Bronchial epithelial cell (primary cell): ENCODE measurements at places on chromosomes 3 and 15.

DNA sequence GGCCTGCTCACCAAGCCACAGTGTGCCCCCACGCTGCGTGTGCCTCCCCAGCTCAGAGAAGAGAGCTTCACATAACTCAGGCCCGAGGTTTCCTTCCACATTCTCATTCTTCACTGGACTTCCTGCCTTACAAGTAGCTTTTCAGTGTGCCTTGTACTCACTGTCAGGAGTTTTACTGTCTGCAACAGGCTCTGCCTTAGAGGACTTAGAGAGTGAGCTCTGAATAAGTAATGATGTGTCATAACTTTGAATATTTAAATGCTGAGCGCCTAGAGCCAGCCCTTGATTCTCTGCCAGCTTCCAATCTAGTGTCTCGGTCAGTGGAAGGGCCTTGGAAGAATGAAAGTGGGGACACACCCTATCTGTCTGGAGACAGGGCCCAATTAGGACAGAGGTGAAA is 41.8 kb downstream of the ITGB5 start:
- DNase-seq = peak; percentile 91

- no peak for DNase-seq
Measured at GRCh38 chr3:187361835-187362234, 6.3 kb upstream of the RTP4 start.

DNA sequence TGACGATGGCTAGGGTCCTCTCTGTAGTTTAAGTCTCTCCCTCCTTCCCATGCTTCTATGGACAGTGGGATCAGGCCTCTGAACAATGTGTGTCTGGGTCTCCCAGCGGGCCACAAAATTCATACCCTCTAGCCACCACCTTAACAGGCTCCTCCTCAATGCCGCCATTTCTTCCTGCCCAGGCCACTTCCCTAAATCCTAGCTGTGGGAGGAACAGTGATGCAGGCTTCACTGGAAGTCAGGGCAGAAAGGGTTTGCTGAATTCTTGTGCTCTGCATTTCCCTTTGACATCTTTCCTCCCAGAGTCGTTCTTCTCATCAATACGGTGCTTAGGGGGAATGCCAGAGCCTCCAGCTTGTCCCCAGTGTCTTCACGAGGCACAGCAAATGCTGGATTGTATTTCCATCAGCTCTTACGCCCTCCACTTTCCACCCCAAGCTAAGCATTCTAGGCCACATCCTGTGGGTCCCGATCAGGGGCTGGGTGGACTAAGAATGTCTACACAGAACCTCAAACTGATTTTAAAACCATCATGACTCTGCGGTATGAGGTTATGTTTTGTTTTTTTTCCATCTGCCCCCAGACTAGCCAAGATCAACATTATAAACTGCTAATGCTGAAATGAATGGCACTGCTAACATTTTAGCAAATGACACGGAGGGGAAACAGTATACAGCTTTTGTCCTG is 11.9 kb upstream of the LDHAL6B start:
- no peak for DNase-seq

DNA sequence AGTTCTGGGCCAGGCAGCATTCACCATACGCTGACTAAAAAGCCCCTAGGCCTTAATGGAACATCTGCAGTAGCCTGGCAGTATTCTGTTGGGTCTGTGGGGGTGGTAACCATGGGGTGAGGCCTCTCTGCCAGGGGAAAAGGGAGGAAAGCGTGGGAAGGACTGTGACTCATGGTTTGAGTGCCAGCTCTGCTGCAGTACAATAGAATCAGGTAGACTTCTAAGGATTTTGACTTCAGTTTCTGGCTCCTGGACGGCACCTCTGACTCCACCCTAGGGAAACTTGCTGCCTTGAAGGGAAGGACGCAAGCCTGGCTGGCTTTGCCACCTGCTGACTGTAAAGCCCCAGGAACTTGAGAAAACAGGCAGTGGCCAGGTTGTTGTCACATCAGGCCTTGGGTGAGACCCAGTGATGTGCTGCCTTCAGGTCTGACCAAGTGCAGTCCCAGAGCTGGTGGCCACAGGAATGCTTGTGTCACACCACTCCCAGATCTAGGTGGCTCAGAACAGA is 148.6 kb downstream of the SUCNR1 start:
- peak; percentile 98 for DNase-seq

- DNase-seq = no peak
Measured at GRCh38 chr15:33985751-33986150, 17.5 kb downstream of the CHRM5 start.

DNA sequence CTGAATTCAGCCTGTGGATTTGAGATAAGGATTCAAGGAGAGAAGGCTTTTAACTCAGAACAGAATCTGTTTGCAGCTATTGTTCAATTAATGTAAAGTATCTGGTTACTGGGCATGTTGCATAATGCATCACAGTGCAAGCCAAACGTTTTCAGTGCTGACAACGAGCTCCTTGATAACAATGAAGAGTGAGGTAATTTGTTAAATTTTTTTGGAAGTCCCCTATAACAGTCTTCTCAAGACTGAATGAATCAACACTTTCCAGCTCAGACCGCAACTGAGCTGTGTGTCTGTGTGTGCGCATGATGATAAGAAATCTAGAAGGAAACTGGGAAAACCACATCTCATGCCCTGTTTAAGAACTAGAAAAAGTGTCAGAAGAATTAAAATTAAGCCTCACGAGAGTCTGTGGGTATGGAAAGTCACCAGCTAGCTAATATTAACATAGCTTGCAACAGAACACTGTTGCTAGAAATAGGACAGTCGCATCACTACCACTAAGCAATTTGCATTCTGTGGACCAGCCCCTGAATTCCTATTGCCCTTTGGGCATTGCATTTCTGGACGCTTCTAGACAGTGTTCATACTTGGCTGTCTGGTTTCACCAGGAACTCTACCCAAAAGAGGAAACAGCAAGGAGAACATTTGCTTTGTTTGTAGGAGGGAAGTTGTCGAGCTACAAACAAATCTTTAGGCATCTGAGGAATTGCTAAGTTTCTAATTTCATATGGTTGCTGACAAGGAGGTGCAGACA is 43.7 kb upstream of the ATP2C1 start:
- peak; percentile 96 for DNase-seq
